Left lobe of liver (tissue), 2 donors: ENCODE measurements at places on chromosomes 13 and 19.
A peak's percentile ranks its signal among the peaks of the same experiment; 100 is the strongest.

GRCh38 chr19:18814063-18814462, 17.7 kb upstream of the UPF1 start:
- no peak for DNase-seq

- no peak for DNase-seq
Measured at GRCh38 chr19:2365201-2365970, 5.3 kb downstream of the TMPRSS9 start.

GRCh38 chr19:14203177-14203576, 2.8 kb downstream of the ADGRL1 start:
- no peak for DNase-seq

- no peak for DNase-seq
Measured at GRCh38 chr19:1357531-1358109, 26.1 kb upstream of the NDUFS7 start.

GRCh38 chr19:41307090-41307875, 2.7 kb upstream of the CCDC97 start:
- DNase-seq, result no peak

DNA sequence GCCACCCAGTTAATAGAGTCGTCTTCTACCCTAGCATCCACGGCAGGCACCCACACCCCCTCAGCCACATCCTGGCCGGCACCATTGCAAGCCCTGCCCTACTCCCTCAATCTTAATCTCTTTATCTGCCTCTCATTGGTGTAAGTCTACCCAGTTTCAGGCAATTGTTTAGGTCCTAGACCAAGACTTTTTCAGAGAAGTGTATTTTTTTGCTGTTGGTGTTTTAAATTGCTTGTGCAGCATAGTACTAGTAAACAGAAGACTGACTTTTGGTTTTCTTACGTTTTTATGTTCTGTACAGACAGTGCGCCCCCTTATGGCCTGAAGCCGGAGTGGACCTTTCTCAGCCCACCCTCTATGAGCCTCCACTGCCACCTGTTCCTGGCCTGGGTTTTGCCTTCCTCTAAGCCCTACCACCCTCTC, 2.3 kb upstream of the LCP1 start:
- no peak for DNase-seq

- peak; percentile 63 for DNase-seq
Measured at GRCh38 chr19:45973553-45974338, at the start of gene NOVA2. NOVA2 (minus strand) TSS chr19:45973865; CDS start chr19:45973351, 514 bp downstream.

DNA sequence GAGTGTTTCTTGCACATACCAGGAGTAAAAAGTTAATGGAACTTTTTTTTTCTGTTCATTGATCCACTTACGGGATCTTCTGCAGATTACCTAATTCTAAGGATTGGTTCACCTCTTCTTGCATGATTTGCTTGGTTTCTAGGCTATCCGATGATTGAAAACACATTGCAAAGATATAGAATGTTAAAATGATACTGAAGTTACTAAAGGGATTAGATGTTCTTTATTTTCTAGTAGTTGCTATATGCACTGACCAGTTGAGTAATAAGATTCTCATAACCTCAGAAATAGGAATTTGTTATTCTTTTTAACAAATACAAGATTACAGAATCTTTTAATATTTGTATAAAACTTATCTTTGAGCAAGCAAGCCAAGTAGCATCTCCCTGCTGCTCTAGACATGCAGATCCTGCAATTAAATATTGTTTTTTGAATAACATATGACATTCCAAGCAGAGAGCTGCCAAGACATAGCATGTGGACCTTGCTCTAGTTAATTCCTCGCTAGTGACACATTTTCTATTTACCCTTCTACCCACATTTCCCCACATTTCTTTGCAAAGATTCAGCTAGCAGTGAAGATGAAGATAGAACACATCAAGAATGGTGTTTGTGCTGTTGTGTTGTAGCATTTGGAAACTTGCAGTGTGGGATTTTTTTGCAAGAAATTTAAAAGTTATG, 51.7 kb upstream of the RNF113B start:
- no peak for DNase-seq

DNA sequence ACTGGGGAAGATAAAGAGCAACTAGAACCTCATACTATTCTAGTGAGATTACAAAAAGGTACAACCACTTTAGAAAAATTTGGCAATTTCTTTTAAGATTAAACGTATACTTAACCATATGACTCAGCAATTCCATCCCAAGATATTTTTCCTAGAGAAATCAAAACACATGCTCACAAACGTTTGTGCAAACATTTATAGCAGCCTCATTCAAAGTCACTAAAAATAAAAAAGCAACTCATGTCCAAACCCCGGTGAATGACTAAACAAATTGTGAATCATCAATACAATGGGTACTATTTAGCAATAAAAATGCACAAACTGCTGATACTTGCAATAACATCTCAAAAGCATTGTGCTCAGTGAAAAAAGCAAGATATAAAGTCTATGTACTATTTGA, 121.5 kb downstream of the FRY start:
- DNase-seq, result no peak

DNA sequence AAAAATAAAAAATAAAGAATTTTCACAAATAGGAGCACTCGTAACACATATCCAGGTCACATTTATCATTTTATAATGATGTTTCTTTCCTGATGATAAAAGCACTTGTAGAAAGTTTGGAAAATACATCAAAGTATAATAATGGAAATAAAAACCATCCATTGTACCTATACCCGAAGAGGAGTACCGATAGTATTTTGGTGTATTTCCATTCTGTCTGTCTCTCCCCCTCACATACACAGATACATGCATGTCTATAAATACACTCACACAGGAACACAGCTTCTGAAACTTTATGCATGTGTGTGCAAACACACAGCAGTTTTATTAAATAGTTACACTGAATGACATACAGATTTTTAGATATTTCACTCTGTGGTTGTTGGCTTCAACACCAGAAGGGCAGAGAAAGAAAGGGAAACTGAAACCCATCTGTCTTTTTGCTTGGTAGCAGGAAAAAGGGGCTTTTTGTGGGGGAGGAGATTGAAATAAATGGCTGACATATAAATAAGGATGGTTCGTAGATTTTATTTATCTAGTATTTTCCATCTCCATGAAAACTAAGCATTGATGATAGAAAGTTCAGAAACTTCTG, 114.8 kb downstream of the LRCH1 start:
- no peak for DNase-seq

- DNase-seq, result no peak
Measured at GRCh38 chr19:7507884-7508283, 8.0 kb upstream of the ZNF358 start.

GRCh38 chr19:41305927-41306793, 3.8 kb upstream of the CCDC97 start:
- DNase-seq, result no peak

GRCh38 chr13:45206340-45206739, 5.5 kb upstream of the KCTD4 start:
- no peak for DNase-seq

GRCh38 chr13:48201044-48201443, 32.0 kb upstream of the ITM2B start:
- DNase-seq, result peak; percentile 73

GRCh38 chr13:50676602-50677001, 166.9 kb downstream of the DLEU7 start:
- DNase-seq, result no peak

- no peak for DNase-seq
Measured at GRCh38 chr19:32908641-32909190, 39.1 kb upstream of the SLC7A9 start.

DNA sequence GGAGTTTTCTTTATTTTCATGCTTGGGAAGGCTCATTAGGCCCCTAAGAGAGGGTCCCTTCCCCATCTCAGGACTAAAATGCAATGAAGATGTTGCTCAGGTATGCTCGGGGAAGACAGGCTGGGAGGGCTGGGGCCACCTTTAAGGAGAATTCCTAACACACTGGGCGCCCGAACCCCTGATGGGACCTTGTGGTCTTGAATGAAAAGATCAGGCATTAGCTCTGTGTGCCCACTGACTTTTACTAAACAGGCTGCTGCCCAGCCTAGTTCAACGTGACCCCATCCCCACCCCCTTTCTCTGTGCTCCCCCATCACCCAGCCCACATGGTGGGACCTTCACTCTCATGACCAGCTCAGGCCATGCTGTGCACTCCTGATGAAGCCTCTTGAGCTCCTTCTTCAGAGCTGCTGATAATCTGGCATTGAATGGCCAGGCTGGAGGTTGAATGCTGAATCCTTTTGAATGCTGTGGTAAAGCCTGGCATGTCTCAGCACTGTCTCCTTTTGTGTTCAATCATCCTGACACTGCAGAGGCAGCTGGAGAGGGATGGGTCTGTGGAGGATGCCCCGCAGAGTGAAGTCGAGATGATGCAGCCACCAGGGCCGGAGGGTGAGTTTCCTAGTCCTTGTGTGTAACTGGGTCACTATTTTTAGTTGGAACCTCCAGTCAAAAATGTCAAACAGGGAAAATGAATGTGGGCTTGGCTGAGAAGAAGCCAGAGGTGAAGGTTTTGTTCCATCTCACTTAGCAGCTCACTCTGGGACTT, 209.1 kb downstream of the UQCRFS1 start:
- DNase-seq, result no peak

DNA sequence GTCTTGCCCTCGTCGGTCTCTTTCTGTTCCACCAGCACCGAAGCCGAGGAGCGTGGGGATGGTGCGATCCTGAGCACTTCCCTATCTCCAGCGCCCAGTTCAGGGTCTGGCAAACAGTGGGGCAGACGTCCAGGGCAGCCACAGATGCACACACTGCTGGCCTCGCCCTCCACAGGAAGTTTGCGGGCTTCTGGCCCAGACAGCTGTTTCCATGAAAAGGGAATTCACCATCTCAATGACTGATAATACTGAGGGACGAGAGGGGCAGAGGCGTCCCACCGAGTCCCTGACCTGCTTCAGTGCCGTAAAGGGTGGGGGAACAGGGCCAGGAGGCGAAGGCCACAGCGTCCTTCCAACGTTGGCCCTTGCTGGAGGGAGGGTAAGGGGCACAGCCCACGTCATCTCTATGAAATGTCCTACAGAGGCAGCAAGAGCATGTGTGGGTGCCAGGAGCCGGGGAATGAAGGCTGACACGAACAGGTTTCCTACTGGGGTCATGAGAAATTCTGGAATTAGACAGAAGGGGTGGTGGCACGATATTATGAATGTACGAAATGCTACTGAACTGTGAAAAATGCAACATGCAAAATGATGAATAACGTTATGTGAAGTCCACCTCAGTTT, 19.5 kb downstream of the SHC2 start:
- no peak for DNase-seq

- DNase-seq, result no peak
Measured at GRCh38 chr13:28120317-28120716, 18.0 kb upstream of the PAN3 start.

DNA sequence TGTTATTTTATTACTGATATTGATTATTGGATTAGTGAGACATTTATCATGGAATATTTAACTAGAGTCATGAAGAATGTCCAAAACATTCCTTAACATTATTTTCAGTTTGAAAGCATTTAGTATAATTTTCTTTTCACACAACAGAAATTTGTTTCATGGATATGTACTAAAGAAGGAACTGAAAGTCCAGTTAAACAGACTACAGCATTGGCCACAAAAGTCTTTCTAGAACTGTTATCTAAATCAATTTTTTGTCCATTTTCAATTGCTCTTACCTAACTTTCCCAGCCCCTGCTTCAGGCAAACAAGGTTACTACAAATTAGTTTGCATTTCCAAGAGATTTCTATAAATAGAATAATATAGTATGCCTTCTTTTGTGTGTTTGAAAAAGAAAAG, 1018.0 kb upstream of the PCDH20 start:
- no peak for DNase-seq

GRCh38 chr13:24659239-24659638, 21.0 kb upstream of the ATP12A start:
- DNase-seq, result no peak

DNA sequence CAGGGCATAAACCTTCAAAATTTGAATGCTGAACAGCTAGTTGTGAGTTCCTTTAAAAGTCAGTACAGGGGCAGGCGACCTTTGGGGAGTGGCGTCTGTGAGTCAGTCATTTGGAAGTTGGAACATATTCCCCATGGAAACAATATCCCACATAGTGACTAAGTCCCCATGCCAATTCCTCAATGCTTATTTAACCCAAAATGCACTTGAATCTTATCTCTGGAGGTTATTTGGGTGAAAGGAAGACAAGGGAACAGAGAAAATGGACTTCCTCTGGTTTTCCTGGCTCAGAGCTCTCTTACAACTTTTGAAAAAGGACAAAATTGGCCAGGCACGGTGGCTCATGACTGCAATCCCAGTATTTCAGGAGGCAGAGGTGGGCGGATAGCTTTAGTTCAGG, 479.2 kb upstream of the NBEA start:
- DNase-seq, result no peak

DNA sequence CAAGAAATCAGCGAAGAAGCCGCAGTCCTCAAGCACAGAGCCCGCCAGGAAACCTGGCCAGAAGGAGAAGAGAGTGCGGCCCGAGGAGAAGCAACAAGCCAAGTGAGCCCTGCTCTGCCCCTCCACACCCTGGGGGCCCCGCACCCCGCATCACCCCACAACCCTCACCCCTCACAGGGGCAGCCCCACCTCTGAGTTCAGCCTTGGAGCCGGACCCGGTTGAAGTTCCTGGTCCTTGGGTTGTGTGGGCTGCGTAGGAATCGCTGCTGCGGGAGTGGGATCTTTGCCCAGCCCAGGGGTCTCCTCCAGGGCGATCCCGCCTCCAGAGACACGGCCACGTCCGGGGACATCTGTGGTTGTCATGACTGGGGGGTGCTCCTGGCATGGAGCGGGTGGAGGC, 22.0 kb downstream of the PLIN4 start:
- DNase-seq, result no peak

DNA sequence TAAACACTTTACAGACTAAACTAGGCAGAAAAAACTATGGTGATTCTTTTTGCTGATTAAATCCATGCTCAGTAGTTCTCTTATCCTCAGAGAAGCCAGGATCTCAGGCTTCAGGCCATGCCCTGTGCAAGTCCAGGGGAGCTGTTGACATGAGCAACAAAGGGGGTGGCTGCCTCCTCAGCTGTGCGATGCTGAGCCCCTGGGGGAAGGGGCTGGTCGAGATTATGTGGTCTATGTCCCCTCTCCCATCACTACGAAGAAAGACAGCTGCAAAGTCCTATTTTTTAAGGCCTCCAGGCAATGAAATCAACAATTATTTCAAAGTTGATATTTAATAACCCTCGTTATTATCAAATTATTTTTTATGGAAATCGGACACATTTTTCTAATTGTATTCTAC, 37.0 kb downstream of the IRS2 start:
- DNase-seq, result no peak

DNA sequence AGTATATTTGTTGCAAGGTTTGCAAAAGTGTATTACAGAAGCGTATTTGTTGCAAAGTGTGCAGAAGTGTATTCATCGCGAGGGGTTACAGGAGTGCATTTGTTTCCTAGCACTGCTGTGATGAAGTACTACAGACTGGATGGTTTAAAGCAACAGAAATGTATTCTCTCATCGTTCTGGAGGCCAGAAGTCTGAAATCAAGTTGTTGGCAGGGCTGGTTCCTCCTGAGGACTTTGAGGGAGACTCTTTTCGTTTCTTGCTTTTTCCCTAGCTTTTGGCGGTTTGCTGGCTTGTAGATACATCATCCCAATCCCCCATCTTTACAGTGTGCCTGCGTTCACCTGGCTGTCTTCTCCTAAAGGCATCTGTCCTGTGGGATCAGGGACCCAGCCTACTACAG, 127.9 kb upstream of the USP29 start:
- no peak for DNase-seq

- no peak for DNase-seq
Measured at GRCh38 chr19:15971224-15971780, 22.5 kb downstream of the OR10H4 start.

- no peak for DNase-seq
Measured at GRCh38 chr19:38193445-38193844, 30.6 kb downstream of the DPF1 start.

GRCh38 chr13:21309542-21310172, 133.2 kb downstream of the MRPL57 start:
- no peak for DNase-seq

- no peak for DNase-seq
Measured at GRCh38 chr13:81409284-81409683, 1068.4 kb upstream of the SPRY2 start.
